ENCODE measurements at places on chromosomes 5 and 9.
A peak's percentile ranks its signal among the peaks of the same experiment; 100 is the strongest.

GRCh38 chr5:173056783-173057061 lies 570 bp downstream of the CREBRF start:
- DNase-seq: no peak

DNA sequence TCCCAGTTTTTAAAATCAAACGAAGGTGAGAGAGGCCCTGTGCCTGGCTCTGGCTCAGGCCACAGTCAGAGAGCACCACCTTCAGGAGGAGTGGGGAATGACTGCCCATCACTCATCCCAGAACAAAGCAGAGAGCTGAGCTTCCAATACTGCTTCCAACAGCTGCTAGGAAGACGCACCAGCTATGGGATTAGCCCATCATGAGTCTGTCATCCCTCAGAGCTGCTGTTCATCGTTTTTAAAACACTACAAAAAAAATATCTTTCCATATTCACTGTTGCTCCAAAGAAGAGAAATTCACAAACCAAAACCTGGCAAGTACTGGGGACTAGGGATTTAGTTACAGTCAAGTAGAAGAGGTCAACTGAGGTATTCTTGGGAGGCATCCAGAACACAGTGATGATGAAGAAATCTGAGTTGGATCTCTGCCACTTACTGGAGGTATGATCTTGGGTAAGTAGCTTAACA lies 102.4 kb downstream of the CDK5RAP2 start:
- peak; percentile 37 for DNase-seq

- DNase-seq: no peak
Measured at GRCh38 chr9:134826336-134827285, 54.0 kb upstream of the FCN2 start.

- no peak for DNase-seq
Measured at GRCh38 chr5:131976414-131977211, 31.1 kb upstream of the MEIKIN start.

GRCh38 chr9:86549920-86550319 lies 195.7 kb upstream of the TUT7 start:
- no peak for DNase-seq

- DNase-seq: no peak
Measured at GRCh38 chr5:9829621-9830020, 199.5 kb upstream of the TAS2R1 start.

DNA sequence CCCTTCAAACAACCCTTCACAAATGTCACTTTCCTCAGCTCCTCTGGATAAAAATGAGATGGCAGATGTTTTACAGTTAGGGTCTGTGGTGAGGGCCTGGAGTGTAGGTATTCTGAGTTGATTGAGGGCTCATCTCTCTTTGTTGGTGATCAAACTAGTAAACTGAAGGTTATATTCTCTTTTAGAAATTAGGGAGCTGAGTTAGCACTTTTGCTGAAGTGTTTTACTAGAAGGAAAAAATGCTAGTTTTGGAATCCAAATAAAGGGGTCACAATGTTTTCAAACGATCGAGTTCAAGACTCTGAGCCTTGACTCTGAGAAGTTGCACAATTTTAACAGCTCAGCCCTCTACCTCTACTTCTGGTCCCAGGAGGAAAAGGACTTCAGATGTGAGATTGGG lies 23.4 kb downstream of the RHOBTB3 start:
- no peak for DNase-seq

DNA sequence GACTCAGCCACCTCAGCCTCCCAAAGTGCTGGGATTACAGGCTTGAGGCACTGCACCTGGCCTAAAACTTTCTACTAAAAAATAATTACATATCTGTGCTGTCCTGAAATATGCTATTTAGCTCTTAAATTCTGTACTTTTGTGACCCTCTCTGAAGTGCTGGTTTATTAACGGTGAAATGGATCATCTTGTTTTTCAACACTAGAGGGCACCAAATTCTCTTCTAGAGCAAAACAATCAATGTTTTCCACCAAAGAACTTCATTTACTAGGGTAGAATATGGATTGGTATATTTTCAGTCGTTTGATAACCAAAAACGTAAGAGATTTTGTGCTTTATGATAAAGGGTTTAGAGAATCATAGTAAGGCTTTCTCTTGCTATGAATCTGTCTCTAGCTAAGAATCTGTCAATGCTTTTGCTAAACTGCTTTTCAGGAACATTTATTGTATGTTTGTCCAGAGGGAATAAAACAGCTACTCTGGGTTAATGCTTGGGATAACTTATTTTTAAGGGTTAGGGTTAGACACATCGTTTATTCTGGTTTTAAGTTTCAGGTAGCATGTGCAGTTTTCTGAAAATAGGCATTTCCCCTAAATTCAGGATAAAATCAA lies 63.6 kb downstream of the RNF180 start:
- peak; percentile 70 for DNase-seq
